ENCODE measurements at places on chromosomes 2 and 18.

DNA sequence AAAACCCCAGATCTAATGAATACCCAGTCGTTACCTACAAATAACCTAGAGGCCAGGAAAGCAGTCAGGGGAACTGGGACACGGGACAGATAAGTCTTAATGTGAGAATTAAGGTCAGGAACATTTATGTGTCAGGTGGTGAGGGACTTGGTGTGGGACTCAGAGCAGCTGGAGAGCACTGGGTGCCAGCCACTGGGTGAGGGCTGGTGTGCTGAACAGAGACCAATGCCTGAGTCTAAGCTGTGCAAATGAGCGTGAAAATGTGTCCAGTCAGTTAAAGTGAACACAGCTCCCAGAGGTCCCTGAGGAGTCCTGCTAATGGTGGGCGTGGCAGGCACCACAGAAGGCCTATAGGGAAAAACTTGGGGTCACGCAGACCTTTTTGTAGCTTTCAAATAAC, 225.9 kb downstream of the C1D start:
- no peak for DNase-seq

DNA sequence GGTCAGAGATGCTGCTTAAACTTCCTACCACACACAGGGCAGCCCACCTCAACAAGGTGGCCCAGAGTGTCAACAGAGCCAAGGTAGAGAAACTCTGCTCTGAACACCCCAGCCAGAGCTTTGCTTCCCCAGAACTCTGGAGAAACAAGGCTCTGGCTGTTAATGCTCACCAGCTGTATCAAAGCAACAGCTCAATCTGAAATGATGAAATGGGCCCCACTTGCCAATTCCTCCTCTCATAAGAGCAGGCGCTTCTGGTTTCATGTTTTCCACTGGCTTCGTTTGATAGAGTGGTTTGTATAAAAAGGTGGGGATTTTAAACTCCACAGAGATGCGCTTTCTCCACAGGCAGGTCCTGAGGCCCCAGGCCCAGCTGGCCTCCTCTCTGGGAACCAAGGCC, 60.9 kb upstream of the TFCP2L1 start:
- DNase-seq, result no peak

- no peak for DNase-seq
These were observed 14.6 kb downstream of the PTPN18 start for GRCh38 chr2:130370490-130370889.

DNA sequence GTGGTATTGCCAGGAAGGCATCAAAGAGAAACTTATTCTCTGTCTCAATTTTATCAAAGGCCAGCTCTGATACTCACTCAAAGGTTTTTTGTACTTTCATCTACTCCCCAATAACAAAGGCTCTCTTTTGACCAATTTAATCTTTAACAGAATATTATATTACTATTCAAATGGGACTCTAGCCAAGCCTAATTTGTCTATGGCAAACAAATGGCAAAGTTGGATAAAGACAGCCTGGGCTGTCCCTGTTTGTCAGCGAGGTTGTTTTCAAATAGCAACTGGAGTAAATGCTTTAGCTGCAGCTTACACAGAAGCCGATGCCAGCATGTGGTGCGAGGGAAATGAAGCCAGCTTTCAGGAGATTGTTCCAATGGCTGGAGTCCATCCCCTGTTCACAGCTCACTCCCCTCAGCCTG, 80.1 kb upstream of the CTNNA2 start:
- DNase-seq, result peak; percentile 88

- no peak for DNase-seq
These were observed 31.8 kb upstream of the NTSR2 start for GRCh38 chr2:11701751-11702301.

DNA sequence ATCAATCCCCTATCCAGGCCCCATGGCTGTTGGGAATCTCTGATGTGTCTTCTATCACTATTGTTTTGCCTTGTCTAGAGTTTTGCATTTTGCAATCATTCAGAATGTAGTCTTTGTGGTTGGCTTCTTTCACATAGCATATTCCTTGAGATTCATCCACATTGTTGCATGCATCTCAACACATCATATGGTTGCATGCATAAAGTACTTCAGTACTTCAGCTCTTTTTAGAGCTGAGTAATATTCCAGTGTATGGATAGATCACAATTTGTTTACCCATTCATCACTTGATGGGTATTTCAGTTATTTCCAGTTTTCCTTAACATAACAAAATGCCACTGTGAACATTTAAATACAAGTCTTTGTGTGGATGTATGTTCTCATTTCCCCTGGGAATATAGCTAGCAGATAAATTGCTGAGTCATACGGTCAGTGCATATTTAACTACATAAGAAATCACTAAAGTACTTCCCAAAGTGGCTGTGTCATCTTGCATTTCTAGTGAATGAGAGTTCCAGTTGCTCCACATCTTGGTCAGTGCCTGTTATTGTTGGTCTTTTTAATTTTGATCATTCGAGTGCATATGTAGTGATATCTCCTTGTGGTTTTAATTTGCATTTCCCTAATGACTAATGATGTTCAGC, 138.8 kb downstream of the BCL11A start:
- no peak for DNase-seq

- DNase-seq, result peak; percentile 1
These were observed 50.1 kb upstream of the LPIN2 start for GRCh38 chr18:3062798-3063680.

DNA sequence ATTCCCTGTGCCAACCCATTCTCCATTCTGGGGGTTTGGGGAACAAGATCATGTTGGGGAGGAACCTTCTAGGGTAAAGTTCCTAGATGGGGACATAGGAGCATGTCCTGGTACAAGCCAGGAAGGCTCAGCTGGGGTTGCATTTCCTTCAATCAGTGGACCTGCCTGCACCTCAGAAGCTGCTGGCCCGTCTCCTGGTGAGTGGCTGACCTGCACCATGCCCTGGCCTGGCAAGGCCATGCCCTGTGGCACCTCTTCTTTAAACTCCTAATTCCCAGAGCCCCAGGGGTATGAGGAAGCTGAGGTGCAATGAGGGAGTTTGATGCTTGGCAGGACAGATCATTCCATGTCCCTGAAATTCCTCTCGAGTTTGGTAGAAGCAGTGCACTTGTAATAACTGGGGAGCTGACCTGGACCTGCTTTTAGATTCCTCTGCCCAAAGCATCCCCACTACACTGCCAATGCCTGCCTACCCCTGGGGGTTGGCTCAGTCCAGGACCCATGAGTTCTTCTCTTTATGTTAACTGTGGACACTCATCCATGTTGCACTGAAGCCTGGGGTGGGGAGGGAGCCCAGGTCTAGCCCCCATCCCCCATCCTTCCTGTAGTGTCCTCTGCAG, 25.3 kb downstream of the MROH2A start:
- DNase-seq, result no peak

DNA sequence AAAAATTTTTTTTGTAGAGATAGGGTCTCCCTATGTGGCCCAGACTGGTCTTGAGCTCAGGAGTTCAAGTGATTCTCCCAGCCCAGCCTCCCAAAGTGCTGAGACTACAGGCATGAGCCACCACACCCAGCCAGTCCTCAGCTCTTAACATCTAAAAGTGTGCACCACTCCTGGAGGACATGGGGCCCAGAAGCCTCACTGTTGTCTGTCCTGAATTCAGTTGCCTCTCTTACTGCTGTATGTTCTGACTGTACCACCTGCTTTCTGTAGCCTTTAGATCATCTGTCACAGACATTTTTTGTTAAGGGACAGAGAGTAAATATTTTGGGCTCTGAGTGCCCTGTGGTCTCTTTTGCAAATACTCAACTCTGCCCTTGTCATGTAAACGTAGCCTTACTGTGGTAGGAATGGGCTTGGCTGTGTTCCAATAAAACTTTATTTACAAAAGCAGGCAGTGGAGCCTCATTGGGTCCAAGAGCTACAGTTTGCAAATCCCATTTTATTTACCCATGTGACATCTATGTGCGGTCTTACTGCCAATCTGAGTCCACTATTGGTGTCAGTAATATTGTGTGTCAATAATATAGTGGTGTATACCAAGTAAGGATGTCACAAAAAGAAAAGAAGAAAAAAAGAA, 38.1 kb downstream of the TMEM37 start:
- DNase-seq, result peak; percentile 34
